ENCODE measurements at places on chromosomes 16 and 17. TPM values are rescaled to one million over a fixed set of nuclear protein-coding genes. Genes with fewer than 3 reads are reported as not detected.

C16orf46 gene
- total RNA-seq, result 0.62 TPM

TMEM238L gene
- not detected for total RNA-seq

G6PC1 gene
- not detected for total RNA-seq

DNA sequence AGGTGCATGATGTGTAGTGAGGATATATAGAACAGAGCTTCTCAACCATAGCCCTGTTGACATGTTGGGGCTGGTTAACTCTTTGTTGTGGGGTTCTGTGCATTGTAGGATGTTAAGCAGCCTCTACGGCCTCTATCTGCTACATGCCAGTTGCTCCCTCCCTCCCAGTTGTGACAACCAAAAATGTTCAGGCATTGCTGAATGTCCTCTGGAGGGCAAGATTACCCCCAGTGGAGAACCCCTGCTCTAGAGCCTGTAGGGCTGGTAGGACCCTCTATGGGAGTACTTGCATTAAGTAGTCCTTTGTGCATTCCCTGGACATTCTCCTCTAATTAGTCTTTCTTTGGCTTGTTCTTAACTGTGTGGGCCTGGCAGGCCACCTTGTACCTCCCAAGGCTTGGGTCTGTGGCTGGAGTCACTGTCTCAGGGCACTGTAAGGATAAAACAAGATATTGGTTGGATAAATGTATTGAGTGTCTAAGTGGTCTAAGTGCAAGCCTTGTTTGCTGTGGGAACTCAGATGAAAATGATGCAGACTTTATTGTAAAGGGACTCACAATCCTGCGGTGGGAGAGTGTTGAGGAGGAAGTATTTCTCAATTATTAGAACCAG lies 19.8 kb upstream of the MYO1D start:
- no peak for ATAC-seq

DNA sequence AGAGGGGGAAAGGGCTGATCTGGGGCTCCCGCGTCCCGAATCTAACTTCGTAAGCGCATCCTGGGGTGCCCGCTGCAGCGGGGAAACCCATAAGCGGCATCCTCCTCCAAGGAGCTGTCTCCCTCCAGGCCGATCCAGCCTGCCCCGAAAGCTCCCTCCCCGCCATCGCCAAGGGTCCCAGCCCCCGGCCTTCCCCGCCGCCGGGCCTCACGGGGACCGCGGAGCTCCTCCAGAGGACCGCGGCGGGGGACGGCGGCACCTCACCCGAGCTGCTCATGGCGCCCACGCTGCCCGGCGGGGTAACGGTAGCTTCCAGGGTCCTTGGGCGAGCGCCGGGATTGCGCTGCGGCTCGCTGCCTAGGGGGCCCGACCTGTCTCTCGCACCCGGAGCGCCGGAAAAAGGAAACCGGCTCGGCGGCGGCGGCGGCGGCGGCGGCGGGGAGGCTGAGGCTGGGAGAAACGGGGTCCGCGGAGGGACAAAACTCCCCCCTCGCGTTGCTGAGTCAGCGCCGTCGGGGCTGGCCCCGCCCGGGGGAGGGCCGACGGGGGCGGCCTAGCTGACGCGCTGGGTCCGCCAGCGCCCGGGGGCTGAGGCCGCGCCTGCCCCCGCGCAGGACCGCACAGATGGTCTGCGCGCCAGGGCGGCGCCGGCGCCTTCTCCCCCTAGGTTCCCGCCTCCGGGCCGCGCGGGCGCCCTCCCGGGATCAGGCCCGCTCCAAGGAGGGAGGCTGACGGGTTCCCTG lies at the start of gene BLMH:
Gene BLMH (minus strand): TSS at position 402 of the 743 bp plus-strand sequence. CDS start 125 bp downstream, at position 277.
- ATAC-seq, result peak; percentile 97

DNA sequence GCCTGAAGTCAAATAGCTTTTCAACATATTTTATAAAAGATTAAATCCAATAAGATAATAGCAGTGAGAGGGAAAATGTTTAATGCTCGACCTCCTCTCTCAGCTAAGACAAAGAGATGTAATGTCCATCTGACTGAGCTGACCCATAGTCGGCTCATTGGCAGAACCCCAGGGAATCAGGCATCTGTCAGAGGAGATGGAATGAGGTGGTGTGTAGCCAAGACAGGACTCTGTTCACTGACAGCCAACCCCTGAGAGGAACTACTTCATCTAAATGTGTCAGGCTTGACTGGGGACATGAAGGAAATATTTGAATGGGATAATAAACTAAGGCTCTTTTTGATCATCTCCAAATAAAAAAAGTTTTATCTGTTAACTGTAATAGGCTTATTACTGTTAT lies 188.0 kb downstream of the CDH11 start:
- ATAC-seq, result no peak

DNA sequence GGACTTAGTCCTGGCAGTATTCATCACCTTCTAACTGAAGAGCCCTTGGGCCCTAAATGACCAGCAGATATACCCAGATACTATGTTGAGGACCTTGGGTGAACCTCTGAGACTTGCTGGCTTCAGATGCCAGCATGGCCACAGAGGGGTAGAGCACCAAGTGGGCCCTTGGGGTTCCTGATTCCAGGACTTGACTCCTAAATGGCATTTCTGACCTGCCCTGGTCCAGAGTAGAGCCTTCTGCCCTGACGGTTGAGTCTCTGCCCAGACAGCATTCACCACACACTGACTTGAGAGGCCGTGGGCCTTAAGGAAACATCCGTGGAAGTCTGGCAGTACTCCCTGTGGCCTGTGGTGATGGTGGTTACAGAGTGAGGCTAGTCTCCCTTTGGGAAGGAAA lies 2.8 kb upstream of the APPBP2 start:
- ATAC-seq, result no peak

GRCh38 chr16:3546986-3547682 lies 30.1 kb downstream of the NLRC3 start:
- ATAC-seq, result no peak

TEX19 gene
- not detected for total RNA-seq

DNA sequence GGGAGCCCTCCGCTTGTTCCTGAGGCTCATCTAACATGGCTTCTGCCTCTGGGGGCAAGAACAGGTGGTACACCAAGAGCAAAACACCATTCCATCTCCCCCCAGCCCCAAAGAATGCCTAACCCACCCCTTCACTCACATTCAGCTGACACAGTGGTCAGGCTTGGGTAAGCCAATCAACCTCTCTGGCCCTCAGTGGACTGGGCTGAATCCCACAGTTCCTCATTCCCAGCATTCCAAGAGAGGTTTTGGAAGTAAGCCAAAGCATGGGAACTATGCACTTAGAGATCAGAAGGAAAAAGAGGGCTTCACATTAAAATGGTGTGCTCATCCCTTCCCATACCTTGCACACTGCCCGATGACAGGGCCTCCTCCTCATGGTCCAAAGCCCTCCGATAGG lies 7.8 kb downstream of the PIGS start:
- ATAC-seq, result no peak

C17orf113 gene
- 0.62 TPM for total RNA-seq

GRAPL gene
- total RNA-seq, result not detected

DNA sequence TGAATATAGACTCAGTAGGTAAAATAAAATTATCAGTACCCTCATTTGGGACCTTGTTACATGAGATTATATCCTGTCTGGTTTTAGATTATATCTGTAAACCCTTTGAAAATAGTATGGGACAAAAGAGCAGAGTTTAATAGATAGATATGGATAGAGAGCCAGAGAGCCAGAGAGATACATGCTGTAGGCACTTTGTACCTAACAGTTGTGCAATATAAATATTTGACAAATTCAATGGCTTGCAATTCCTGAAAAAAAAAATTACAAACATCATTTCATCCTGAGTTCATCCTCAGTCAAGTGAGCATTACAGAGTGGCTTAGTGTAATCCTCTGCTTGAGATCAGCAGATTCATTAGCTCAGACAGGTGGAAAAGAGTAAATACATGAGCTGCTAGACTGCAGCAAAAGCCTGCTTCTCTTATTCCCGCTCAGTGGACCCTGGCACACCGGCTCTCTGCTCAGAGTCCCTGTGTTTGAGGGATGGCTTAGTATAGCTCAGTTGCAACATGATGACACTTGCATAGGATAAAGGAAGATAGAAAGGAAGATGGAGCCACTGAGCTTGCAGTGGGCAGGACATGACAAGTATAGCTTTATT lies 931.6 kb upstream of the GOT2 start:
- ATAC-seq, result no peak

- no peak for ATAC-seq
Observed at GRCh38 chr17:37695726-37696125, 49.1 kb downstream of the HNF1B start.

GRCh38 chr16:65665586-65665985 lies 543.7 kb upstream of the CDH11 start:
- ATAC-seq, result no peak

- ATAC-seq, result no peak
Observed at GRCh38 chr16:3640632-3641501, 13.6 kb upstream of the DNASE1 start.

DNA sequence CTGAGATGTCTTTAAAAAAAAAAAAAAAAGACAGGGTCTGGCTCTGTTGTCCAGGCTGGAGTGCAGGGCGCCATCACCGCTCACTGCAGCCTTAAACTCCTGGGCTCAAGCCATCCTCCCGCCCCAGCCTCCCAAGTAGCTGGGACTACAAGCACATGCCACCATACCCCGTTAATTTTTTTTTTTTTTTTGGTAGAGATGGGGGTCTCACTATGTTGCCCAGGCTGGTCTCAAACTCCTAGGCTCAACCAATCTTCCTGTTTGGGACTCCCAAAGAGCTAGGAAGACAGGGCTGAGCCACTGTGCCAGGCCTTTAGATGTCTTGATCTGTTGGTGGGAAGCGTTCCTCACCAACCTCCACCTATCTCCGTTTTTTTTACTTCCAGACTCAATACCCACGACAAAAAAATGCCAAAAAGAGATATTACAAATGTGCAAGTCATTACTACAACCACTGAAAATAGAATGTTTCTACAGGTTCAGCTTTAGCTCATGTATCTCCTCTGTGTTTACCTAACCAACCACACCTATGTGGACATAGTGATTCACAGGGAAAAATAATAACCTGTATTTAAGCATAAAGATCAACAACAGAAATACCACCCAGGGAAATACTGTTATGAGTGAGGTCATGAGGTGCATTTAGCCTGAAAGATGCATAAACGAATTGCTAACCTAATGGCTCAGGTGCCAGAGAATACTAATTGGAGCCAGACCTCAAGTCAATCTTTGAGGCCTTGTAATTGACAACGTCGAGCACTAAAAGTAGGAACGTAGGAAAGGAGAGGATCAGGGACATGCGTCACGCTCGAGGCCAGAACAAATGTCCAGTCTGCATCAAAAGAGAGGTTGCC lies 22.6 kb downstream of the NACA2 start:
- no peak for ATAC-seq

DNA sequence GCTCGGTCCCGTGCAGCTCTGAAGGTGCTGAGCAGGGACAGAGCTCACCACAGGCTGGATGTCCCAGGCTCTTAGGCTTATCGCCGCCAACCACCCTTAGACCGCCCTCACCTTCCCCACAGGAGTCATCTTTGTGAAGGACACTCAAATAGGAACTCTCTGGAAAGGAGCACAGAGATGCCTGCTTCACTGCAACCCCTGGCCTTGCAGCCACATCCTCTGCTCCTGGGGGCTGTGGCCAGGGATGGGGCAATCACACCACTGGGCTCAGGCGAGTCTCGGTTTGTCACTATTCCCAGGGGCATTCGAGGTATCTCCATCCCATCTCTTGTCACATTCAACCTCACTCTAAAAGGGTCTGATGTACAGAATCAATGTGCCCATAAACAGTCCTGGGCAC lies 10.9 kb downstream of the ZDHHC1 start:
- no peak for ATAC-seq

DNA sequence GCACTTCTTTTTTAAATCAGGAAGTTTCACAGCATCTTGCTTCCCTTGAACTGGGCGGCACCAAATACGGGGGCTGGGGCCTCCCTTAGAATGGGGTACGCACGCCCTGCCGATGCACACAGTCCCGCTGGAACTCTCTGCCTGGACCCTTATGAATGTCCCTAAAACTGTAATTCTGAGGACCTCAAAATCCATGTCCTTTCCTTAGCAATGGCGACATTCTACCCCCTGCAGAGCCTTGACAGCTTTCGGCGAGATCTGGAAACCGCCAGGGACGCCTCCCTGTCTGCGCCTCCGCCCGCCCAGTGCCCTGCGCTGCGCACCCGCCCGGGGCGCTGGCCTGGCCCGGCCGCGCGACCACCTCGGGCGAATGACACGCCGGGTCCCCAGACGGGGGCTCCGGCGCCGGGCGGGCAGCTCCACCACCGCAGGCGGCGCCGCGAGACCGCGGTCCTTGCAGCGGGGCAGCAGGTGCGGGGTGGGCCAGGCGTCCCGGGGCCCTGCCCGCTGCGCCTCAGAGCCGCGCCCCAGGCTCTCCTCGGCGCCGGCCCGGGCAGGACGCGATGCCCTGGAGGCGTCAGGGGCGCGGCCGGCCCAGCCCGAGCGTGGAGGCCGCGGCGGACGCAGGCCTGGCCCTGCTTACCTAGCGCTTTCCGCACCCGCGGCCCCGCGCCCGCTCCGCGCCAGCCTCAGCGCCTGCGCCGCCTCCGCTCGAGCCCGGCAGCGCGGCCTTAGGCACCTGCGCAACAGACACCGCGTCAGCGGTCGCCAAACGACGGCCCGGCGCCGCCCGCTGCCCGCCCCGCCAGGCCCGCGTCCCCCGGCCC lies 548 bp downstream of the HAGH start:
- peak; percentile 77 for ATAC-seq

GRCh38 chr17:53032861-53033271 lies 789.9 kb upstream of the KIF2B start:
- ATAC-seq, result no peak

PHOSPHO1 gene
- 0.39 TPM for total RNA-seq

- no peak for ATAC-seq
Observed at GRCh38 chr16:55217392-55217791, 106.6 kb upstream of the IRX6 start.

DNA sequence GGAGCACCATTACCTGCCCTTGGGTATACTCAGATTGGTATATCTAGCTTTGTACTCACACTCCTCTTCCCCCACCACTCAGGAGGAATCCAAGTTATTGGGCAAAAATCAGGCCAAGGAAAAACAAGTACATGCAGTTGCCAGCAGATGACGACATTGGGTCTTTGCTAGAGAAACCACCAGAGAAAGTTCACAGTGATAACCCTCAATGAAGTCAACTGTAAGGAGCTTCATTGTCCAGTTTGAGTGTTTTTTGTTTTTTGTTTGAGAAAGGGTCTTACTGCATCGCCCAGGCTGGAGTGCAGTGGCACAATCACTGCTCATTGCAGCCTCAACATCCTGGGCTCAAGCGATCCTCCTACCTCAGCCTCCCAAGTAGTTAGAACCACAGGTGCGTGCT lies 34.6 kb upstream of the TOX3 start:
- no peak for ATAC-seq

DNA sequence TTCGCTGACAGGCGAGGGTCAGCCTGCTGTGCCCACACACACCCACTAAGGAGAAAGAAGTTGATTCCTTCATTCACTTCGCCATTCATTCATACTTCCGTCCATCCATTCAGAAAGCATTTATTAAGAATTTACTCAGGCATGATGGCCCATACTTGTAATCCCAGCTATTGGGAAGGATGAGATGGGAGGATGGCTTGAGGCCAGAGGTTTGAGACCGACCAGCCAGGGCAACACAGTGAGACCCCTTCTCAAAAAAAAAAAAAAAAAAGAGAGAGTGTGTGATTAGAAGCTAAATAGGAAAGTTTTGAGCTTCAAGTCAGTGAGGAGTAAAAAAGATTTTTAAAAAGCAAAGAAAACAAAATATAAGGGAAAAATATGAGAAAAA lies 8.7 kb downstream of the CES2 start:
- no peak for ATAC-seq

GRCh38 chr17:3968886-3969524 lies 4.8 kb upstream of the ATP2A3 start:
- no peak for ATAC-seq

- peak; percentile 94 for ATAC-seq
Observed at GRCh38 chr17:29180034-29180787, at the start of gene MYO18A. Gene MYO18A (minus strand): TSS chr17:29180398. CDS start chr17:29166940, 13,458 bp downstream.

Measured in gastroesophageal sphincter (tissue), 4 donors.